Right ventricle myocardium superior (tissue), 1 donor: ENCODE measurements at places on chromosomes 5 and 9. TPM values are rescaled to one million over a fixed set of nuclear protein-coding genes. Genes with fewer than 3 reads are reported as not detected.

NEUROG1 gene
- not detected for total RNA-seq

ZNF483 gene
- 3.5 TPM for total RNA-seq

CCNO gene
- total RNA-seq = not detected

EPB41L4A gene
- total RNA-seq = 20.5 TPM

NUTM2F gene
- total RNA-seq = not detected

ASS1 gene
- total RNA-seq = 74.4 TPM

MARVELD2 gene
- 0.94 TPM for total RNA-seq

C9orf50 gene
- not detected for total RNA-seq

GADD45G gene
- total RNA-seq = 48.9 TPM

SLC34A1 gene
- total RNA-seq = not detected

GGTA1 gene
- 31.3 TPM for total RNA-seq

FSTL4 gene
- total RNA-seq = not detected

NEURL1B gene
- 28.8 TPM for total RNA-seq

TNC gene
- 1.1 TPM for total RNA-seq

PLAC8L1 gene
- total RNA-seq = not detected

POU5F2 gene
- total RNA-seq = 0.24 TPM

FAM193B gene
- total RNA-seq = 23.2 TPM

GLRA1 gene
- not detected for total RNA-seq

TSSK1B gene
- not detected for total RNA-seq

SARDH gene
- 0.94 TPM for total RNA-seq

KCNV2 gene
- not detected for total RNA-seq

SMC2 gene
- total RNA-seq = 8.4 TPM

STKLD1 gene
- 0.27 TPM for total RNA-seq

PCDHGA9 gene
- 4.3 TPM for total RNA-seq

ZBED3 gene
- 3.8 TPM for total RNA-seq

PLCXD3 gene
- total RNA-seq = 79.3 TPM

CEL gene
- total RNA-seq = 7.3 TPM

TAF1L gene
- total RNA-seq = not detected

FOXD4L3 gene
- total RNA-seq = not detected

SLCO4C1 gene
- 0.08 TPM for total RNA-seq

HRH2 gene
- 41.2 TPM for total RNA-seq

TERT gene
- not detected for total RNA-seq

TAF11L8 gene
- not detected for total RNA-seq
